ENCODE measurements at places on chromosomes 1 and 21.

- DNase-seq = no peak
Measured at GRCh38 chr1:205948039-205948438, 4.8 kb upstream of the SLC26A9 start.

GRCh38 chr1:98402860-98403259, 258.7 kb upstream of the SNX7 start:
- no peak for DNase-seq

DNA sequence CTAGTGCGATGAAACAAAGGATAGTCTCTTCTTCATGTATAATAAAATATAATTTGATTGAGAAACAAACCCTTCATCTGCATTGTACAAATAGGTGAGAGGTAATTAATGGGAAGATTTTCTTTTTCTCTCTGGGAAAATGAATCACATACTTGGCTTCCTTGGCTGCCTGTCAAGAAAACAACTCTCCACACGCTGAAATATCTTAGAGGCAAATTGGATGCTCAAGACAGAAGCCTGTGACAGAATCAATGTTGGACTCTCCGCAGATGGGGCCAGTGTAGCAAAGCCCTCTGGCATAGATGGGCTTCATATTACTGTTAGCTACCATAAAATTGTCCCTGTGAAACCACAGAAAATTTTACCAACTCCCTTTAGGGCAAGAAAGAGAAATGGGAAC, 186.6 kb downstream of the GRIK1 start:
- no peak for DNase-seq

- no peak for DNase-seq
Measured at GRCh38 chr1:167416506-167416905, 101.8 kb downstream of the CD247 start.

- no peak for DNase-seq
Measured at GRCh38 chr1:84202126-84202525, 58.1 kb downstream of the PRKACB start.

GRCh38 chr1:25522031-25522655, 21.3 kb upstream of the LDLRAP1 start:
- DNase-seq = no peak

- no peak for DNase-seq
Measured at GRCh38 chr1:191240925-191241324, 763.3 kb upstream of the BRINP3 start.

All from vagina (tissue), 2 donors.